ENCODE measurements at places on chromosomes 7 and 10.

GRCh38 chr7:44184206-44184872, 4.9 kb downstream of the GCK start:
- peak; percentile 79 for DNase-seq

DNA sequence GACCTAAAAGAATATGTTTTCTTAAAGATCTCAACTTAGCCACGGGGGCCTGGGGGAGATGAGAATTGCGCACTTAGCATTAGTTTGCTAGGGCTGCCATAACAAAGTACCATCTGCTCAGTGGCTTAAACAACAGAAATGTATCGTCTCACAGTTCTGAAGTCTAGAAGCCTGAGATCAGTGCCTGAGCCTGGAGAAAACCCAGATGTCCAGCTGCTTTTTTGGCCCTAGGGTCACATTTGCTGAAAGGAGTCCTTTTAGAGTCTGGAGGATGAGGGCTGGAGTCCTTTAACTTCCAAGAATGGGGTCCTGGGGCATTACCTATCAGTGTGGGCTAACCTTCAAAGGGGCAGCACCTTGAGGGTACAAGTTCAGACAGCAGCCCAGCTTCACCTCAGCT, 48.2 kb downstream of the SMURF1 start:
- DNase-seq = no peak

- peak; percentile 60 for DNase-seq
Measured at GRCh38 chr7:70498232-70498992, 633.5 kb upstream of the GALNT17 start.

- peak; percentile 54 for DNase-seq
Measured at GRCh38 chr7:76364198-76364584, 5.4 kb upstream of the YWHAG start.

DNA sequence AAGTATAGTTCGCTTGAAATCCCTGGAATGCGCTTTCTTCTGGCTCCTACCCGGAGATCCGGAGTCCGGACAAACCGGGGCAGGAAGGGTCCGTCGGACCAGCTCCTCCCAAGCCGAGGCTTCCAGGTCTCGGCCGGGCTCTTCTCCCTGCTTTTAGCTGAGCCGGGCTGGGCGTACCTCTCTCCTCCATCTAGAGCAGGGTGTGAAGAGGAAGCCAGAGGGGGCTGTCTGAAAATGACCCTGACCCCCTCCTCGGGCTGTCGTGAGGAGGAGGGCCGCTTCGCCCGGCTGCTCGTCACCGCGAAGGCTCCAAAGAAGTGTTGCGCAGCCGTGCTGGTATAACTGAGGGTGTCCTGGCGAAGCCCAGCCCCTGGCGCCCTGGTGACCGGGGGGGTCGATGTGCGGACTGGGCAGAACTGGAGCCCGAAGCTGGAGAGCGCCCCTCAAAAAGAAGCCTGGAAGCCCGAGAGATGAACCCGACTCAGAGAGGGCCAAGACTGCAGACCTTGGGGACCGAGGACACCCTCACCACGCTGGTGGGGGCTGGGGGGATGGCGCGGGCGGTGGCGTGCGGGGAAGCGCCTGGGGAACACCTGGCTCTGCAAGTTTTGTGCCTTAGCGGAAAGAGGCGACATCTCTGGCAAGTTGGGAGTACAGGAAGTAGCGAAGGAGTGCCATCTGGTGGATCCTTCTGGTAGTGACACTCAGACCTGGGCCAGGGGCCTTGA, 5.7 kb downstream of the KAZALD1 start:
- DNase-seq = peak; percentile 92

- DNase-seq = no peak
Measured at GRCh38 chr10:19549503-19549902, 266.7 kb upstream of the PLXDC2 start.

- no peak for DNase-seq
Measured at GRCh38 chr7:76328389-76328788, 25.9 kb downstream of the HSPB1 start.

DNA sequence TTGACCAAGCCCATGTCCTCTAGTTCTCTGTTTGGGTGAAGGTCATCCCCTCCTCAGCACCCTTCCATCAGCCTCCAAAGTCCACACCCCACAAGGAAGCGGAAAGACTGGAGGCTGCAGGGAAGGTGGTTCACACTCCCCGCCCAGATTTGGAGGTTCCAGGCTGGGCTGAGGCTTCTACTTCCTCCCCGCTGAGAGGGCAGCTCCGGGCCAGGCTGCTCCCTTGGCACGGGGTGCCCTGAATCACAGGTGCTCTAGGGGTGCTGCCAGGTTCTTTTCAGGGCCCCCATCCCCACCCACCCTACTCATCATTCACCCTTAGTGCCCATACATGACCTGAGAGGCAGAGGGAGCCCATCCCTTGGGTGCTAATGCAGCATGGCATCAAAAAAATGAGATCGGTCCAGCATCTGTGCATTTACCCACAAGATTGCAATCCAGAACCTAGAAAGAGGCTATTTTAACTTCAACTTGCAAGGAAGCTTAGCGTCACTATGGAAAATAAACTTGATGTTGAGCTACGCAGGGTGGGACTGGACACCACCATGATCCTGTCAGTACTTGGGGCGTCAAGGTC, 47.3 kb upstream of the ZMIZ1 start:
- no peak for DNase-seq

DNA sequence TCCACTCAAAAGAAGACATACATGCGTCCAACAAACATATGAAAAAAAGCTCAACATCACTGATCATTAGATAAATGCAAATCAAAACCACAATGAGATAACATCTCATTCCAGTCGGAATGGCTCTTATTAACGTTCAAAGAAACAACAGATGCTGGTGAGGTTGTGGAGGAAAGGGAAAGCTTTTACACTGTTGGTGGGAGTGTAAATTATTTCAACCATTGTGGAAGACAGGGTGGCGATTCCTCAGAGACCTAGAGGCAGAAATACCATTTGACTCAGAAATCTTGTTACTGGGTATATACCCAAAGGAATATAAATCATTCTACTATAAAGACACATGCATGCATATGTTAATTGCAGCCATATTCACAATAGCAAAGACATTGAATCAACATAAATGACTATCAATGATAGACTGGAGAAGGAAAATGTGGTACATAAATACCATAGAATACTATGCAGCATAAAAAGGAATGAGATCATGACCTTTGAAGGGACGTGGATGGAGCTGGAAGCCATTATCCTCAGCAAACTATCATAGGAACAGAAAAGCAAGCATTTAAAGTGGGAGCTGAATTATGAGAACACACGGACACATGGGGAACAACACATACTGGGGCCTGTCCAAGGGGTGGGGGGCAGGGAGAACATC, 28.4 kb downstream of the PCDH15 start:
- DNase-seq = no peak

- no peak for DNase-seq
Measured at GRCh38 chr10:130728531-130729215, 582.8 kb downstream of the TCERG1L start.

DNA sequence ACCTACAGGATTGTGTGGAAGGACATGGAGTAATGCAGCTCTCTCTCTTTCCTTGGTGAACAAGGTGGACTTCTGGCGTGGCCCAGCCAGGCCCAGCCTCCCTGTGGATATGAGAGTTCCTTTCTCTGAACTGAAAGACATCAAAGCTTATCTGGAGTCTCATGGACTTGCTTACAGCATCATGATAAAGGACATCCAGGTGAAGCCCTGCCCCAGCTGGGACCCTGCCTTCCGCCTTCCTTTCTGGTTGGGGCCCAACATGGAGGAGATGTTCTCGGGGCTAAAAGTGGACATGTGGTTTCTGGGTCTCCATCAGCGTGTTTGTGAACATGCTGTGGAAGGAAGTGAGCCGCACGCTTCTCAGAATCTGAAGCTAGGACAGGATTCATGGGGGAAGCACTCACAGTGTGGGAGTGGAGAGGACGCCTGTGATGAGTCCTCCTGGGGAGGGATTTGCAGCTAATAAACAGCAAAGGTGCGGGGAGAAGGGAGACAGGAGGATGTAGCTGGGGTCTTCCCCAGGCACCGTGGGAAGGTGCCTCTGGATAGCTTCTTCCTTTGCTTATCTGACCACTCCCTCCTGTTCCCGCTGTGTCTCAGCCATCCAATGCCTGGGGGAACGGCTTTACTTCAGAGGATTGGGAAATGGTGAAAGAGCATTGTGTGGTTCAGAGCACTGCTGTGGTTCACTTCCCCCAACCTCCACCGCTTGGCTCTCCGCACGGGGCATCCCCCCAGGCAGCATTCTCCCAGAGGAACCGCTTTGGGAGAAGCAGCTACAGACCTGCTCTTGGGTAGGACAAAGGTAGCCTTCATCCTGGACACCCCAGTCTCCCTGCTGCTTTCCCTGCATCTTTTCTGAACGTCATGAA, 5.5 kb downstream of the CPA5 start:
- peak; percentile 89 for DNase-seq

DNA sequence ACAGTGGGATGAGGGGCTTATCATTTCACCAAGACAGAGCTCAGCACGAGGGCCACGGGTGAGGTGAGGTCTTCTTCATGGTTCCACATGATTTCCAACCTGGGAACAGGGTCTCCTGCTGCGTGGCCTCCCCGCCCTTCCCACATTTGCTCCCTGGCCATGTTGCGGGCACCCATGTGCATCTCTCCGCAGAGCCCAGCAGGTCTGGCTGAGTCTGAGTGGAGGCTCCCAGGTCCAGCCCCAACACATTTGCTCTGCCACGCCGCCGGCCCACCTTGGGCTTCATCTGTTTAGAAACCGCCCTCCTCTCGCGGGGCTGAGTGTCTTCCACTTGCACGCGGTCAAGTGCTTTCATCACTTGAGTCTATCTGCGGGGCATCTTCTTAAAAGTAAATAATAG, 14.8 kb upstream of the PRKAR1B start:
- DNase-seq = no peak

DNA sequence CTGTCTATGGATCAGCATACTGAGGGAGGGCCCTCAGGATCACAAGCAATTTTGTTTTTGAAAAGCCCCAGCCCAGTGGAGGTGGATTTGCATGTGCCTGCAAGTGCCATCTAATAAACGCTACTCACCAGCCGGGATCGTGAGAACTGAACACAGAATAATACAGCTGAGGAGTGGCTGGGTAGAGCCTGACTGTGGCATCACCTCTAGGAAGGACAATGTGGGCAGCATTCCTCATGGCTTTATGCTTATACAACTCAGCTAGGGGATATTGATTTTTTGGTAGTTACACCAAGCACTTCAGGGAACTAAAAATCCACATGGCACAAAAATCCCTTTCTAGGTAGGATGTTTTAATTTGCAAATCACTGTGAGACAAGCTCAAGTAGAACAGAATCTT, 72.7 kb upstream of the PALS2 start:
- no peak for DNase-seq

DNA sequence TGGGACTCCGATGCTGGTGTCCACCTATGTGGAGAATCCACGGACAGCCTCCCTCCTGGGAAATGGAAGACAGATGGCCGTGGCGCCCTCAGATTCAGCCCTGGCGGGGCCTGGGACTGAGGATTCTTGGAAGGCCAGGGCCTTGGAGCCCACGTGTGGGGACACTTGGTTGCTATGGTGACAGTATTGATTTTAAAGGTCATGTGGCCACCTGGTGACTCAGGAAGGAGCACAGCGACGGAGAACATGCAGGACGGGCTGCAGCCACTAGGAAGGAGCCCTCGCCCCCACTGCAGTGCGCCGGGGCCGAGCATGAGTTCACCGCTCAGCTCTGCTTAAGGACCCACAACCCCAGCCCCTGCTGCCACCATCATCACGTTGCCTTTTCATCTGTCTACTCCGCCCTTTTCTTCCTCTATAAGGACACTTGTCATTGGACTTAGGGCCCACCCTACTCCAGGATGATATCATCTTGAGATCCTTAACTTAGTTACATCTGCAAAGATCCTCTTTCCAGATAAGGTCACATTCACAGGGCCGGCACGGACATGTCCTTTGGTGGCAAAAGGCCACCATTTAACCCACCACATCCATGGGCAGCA, 3.7 kb upstream of the STK32C start:
- DNase-seq = peak; percentile 92

DNA sequence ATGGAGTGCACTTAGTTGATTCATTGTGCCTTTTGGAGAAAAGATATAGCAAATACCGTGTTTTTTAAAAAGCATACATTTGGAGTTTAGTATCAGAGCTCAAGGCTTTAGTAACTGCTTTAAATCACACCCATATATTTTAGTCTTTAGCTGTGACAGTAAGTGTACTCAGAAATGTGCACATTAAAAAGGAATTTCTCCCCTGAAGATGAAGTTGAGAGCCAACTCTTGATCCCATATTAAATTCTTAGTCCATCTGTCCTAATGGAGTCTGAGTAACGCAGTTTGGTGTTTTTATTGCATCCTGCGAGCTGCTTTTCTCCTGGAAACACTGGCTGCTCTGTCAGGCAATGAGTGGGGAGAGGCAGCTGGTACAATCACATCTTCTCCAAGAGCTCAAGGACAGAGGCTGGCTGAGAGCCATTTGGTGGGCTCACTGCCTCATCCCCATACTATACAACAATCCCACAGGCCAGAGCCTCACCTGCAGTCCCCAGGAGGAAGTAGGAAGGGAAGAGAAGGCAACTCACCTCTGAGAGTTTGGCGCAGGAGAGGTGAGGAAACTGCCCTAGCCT, 473.6 kb upstream of the C7orf33 start:
- no peak for DNase-seq

DNA sequence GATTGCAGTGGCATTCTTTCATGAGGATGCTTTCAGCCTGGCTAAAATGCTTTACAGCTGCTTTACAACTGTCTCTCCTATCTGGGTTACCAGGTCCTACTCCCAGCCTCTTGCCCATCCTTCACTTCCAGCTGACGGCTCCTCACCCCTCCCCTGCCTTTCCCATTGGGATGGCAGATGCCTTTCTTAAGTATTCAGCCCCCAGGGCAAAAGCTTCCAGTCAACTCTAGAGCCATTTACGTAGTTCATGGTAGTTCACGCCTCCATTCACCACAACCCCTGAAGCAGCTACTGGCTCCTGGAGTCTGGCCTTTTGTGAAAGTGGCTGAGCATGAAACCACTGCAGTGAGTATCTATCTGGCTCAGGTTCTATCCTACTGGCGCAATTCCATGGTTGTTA, 17.2 kb upstream of the BMPER start:
- peak; percentile 99 for DNase-seq

DNA sequence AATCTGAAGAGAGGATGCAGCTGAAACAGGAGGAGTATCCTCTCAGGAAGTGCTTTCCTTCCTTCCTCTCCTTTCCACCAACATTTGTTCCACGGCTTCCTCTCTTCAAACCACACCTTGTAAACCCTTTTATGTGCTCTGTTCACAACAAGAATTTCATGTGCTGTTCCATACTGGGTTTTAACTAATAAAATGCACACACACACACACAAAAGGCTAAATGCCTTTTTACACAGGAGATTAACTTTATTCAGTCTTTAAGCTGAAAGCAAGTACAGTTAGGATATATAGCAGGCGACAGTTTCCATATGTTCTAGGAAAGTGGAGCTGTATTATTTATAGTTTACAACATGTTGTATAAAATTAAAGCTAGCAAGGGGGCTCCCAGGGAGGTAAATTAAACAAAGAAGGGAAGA, 106.7 kb downstream of the REEP3 start:
- no peak for DNase-seq
